ENCODE measurements at places on chromosomes 12 and 14.

DNA sequence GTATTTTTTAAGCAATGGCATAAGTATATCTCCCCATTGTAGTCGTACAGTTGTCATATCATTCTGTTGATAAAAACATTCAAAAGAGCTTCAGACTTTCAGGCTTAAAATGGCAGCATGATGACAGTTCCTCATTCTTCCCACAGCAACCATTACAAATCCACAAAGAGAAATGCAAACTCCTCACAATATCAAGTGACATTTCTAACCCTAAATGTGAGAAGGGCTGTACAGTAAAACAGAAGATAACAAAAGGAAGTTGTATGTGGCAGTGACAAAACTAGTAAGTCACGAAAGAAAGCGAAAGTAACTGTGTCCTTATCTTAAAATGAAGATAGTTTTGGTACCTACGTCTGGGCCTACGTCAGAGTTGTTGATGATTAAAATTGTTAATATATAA, 46.7 kb downstream of the GXYLT1 start:
- no peak for DNase-seq

DNA sequence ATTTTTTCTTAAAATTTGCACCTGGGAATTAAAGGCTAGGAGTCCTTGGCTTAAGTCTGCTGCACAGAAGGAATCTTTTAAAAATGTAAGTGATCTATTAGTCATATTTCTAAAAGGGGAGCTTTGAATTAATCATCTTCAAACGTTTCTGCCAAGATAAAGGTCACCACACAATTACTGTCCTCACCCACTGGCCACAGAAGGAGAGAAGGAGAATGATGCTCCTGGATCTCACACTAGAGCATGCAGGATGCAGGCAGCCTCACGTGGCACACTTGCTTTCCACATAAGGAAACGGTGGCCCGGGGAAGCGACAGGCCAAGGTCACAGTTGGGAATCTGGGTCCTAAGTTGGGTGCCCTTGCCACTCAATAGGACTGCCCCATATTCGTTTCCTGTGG, 16.9 kb downstream of the PLEKHG7 start:
- no peak for DNase-seq

GRCh38 chr12:88325076-88325815, 183.1 kb downstream of the TMTC3 start:
- DNase-seq: no peak

DNA sequence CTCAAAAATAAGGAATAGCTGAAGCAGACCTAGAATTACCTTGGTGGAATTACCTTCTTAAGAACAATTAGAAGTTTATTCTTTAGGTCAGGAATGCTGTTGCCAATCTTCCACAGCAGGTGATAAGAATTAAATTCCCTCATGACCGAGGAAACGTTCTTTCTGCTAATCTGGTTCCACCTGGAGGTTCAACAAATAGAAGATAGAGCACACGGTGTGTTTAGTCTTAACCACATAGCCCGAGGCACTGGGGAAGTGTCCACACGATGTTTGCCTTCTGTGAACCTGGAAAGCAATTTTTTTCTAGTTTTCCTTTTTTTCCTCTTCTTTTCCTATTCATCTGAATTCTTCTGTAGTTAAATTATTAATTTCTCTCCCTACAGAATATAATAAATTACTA, 906.9 kb downstream of the NRXN3 start:
- no peak for DNase-seq

GRCh38 chr12:54037360-54038283, 4.8 kb downstream of the HOXC5 start:
- no peak for DNase-seq

- DNase-seq: no peak
Measured at GRCh38 chr12:59708064-59708463, 112.2 kb downstream of the SLC16A7 start.

DNA sequence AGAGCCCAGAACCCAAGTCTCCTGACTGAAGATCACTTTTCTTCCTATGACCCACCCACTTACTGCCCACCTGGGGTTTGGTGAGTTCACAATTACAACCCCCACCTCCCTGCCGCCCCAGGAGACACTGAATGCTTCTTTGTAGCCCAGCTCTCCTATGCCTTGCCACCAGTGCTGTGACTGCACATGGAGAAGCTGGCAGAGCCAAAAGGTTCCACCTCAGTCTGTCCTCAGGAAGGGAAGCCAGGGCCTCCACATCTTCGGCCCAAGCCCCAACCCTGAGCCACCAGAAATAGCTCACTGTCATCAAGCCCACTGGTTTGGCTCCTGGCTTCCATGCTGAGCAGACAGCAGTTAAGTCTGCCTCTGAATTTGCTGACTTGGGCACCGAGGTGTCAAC, 25.6 kb downstream of the OTUB2 start:
- DNase-seq: no peak

DNA sequence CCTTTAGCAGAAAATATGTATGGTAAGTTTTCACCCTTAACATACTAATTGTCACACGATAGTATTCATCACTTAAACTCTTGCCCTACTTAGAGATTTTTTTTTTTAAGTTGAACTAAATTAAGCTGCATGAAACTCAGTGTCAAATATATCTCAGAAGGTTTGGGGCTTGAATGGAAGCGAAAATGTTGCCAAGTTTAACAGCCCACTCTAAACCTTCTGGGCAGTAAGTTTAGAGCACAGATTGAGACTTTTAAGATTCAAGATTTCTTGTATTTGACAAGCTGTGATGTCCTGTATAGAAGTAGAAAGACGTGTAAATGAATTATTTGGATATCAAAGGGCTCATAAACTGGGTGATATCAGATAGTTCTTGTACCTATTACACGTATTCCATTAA, 287.3 kb upstream of the FLRT2 start:
- DNase-seq: no peak

GRCh38 chr14:24053548-24054323, 1.9 kb downstream of the CARMIL3 start:
- no peak for DNase-seq

- DNase-seq: no peak
Measured at GRCh38 chr14:50979941-50980850, 35.9 kb upstream of the PYGL start.

- DNase-seq: no peak
Measured at GRCh38 chr14:87892763-87893162, 100.2 kb downstream of the GALC start.

GRCh38 chr12:94641283-94641682, 9.1 kb downstream of the TMCC3 start:
- DNase-seq: no peak

DNA sequence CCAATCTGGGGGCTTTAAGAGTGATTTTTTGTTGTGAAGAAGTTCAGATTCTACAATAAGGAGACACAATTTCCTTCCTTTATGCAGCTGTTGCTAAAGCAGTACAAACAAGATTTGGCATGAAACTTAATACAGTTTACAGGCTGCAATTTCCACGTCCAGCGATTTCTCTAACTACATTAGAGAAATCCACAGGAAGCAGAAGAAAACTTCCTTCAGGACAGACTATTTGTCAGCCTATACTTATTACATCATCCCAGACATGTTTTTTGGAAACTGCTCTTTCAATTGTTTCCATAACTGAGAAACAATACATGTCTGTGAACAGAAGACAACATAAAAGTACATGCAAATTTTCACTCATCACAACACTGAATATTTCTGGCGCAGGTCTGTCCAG, 204.3 kb downstream of the TTC7B start:
- no peak for DNase-seq

DNA sequence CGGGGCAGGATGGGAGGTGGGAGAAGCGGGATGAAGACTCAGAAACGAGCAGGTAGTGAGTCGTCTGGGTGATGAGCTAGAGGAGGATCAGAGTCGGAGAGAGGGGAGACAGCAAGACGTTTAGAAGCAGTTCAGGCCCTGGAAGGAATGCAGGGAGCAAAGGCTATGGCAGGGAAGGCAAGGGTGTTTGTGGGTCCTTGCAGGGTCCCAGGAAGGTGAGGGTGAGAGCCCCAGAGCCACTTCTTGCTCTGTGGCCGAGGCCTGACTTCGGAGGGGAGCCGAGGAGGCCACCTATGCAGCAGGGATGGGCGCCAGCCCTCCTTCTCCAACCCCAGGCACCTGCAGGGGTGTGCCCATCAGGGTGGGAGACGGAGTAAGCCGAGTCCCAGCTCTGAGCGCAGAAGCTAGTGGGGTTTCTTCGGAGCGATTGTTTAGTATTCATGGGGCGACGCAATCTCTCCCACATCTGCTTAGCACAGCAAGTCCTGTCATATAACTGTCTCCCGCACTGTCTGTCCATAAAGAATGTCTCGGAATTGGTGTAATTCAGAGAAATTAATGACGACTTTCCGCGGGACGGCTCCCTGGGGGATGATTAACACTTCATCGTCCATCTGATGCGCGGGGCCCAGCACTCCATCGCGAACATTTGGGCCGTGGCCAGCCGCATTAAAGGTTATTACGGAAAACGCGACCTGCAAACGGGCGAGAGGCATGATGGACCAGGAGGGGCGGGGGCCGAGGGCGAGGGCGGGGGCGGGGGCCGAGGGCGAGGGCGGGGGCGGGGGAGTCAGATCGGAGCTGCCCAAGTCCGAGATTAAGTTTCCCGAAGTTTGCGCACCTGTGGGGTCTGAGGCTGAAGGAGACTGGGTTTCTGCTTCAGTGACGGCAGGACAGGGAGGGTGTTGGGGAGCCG, 12.2 kb upstream of the CALCOCO1 start:
- no peak for DNase-seq

DNA sequence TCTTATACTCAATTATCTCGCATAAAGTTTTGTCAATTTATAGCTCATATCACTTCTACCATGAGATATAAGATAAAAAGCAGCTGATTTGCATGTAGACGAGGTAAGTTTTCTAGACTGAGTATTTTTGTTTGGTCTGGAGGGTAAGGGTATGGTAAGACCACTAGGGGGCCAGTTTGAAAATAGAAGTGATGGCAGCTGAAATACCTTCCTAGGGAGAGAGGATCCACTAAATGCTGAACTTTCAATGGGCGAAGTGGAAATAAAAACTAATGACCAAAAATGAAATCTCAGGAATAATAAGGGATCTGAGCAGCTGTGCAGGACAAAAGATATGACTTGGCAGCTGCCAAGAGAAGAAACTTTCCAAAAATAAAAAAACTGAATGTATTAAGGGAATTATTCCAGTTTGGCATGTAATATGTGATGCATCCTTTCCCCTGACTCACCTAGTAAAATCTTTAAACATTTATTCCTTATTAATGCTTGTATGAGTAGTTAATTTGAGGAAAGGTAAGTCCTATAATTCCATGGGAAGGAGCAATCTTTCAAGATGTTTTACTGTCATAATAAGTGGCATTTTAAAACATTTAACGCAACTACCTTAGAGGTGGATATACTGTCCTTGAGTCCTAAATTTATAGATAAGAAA, 754.5 kb downstream of the C12orf50 start:
- no peak for DNase-seq

- no peak for DNase-seq
Measured at GRCh38 chr12:51839310-51839947, 9.1 kb downstream of the FIGNL2 start.

DNA sequence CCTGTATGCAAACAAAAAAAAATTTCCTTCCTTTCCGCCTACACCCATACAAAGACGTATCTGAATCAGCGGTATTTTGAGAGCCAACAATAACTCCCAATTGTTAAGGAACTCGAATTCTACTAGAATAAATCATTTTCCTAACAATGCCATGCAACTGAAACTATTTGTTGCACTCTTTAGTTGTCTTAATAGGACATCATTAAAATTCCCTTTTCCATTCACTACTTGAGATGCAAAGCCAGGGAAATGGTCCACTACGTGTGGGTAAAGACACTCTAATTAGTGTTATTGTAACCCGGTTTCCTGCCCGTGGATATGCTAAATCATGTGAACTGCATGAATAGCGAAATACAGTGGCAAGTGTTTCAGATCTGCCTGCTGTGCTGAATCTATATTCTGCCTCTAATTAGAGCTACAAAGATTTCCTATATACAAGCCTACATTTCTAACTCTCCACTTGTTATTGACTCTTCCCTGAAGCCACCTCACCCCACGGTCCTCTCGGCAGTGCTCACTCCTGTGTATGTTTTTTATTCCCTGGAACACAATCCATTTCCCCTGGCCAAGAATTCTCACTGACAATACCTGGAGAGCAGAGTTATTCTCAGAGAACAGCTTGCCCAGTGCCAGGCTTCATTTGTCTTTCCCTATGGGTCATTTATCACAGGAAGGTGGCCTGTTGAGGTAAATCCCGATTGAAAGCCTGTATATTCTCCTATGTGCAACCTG, 168.3 kb downstream of the PAWR start:
- DNase-seq: no peak

- no peak for DNase-seq
Measured at GRCh38 chr12:115075552-115076170, 391.7 kb upstream of the TBX3 start.

DNA sequence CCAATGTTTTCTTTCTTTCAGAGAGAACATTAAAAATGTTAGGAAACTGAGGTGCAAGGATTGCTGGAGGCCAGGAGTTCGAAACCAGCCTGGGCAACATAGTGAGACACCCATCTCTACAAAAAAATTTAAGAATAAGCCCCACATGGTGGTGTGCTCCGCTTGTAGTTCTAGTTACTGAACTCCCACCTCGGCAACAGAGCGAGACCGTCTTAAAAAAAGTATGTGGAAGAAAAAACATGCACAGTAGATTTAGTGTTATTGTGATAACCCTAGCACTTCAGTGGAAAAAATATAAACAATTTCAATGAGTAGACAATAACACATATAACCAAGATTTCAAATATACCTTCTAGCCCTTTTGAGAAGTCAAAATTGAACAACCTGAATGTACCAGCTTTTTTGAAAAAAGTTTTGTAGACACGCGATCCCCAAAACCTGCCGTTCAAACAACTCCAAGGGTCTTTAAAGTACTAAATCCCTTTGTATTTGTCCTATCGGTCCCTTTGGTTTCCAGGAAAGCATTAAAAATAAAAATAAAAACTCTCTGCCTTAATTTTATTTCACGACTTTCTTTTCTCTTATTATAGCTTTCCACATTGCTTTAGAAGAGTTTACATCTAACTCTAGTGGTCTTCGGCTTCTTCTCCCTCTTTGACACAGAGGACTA, 1.0 kb upstream of the ANO6 start:
- no peak for DNase-seq

DNA sequence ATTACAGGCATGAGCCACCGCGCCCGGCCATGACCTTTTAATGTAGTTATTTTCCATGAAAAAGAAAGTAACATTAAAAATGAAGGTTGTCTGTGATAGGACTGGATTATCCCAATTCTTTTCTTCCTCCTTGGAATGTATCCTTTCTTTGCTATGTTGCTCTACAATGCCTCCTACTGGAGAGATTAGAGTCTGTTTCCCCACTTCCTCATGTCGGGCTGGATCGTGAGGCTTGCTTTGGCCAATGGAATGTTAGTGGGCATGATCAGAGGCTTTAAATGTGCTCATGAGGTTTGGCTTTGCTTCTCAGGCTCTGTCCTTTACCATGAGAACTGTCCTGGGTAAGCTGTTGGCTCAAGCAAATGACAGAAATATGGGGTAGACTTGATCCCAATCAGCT, 34.7 kb upstream of the SOCS2 start:
- DNase-seq: no peak

- no peak for DNase-seq
Measured at GRCh38 chr12:32367381-32367780, 32.0 kb upstream of the FGD4 start.
